Stimulated activated CD8-positive, alpha-beta memory T cell treated with anti-CD3 and anti-CD28 coated beads, Interleukin-4, amount 100 ng/mL, for 24 hours (primary cell): ENCODE measurements at places on chromosomes 13 and 19.
A peak's percentile ranks its signal among the peaks of the same experiment; 100 is the strongest.

DNA sequence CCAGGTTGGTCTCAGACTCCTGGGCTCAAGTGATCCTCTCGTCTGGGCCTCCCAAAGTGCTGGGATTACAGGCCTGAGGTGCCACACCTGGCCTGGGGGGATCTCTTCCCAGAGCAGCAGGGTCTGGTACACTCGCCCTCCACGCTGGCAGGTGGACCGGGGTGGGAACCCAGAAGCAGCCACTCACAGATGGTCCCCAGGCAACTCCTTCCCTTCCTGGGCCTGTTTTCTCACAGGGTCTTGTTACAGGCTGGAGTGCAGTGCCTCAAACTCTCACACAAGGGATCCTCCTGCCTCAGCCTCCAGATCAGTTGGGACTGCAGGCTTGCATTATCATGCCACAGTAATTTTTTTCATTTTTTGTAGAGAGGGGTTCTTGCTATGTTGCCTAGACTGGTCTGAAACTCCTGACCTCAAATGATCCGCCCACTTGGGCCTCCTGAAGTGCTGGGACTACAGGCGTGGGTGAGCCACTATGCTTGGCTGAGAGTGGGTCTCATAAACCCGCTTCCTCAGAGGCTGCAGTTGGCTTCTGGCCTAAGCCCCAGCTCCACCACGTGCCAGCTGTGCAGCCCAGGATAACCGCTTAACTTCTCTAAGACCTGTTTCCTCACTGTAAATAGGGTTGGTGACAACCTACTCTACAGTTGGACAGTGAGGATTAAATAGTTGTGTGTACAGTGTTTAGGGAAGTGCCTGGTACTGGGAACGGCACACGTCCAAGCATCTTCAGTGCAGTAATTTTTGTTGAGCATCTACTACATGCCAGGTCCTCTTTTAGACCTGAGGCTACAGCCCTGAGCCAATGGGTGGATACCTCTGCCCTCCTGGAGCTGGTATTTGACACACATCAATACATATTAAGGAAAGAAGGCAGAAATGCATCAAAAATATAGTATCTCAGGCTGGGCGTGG is 871 bp upstream of the CCER2 start:
- DNase-seq, result no peak

- DNase-seq, result peak; percentile 91
Observed at GRCh38 chr19:2050991-2051772, at the start of gene MKNK2. TSS of gene MKNK2 (minus strand) at chr19:2051244. CDS start at chr19:2050851, 393 bp downstream.

DNA sequence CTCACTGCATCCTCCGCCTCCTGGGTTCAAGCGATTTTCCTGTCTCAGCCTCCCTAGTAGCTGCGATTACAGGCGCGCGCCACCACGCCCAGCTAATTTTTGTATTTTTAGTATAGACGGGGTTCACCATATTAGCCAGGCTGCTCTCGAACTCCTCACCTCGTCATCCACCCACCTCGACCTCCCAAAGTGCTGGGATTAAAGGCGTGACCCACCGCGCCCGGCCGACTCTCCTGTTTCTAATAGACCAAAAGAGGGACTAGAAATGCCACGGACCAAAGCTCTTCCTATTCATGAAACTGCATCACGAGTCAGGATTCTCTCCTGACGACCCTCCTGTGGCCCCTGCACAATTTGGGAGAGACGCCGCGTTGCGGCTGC is 563 bp downstream of the ZNF43 start:
- DNase-seq, result no peak

DNA sequence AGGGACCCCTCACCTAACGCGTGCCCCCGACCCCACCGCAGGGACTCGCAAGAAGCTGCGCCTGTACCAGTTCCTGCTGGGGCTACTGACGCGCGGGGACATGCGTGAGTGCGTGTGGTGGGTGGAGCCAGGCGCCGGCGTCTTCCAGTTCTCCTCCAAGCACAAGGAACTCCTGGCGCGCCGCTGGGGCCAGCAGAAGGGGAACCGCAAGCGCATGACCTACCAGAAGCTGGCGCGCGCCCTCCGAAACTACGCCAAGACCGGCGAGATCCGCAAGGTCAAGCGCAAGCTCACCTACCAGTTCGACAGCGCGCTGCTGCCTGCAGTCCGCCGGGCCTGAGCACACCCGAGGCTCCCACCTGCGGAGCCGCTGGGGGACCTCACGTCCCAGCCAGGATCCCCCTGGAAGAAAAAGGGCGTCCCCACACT is 4.7 kb upstream of the MYBPC2 start:
- DNase-seq, result no peak

GRCh38 chr19:33390101-33390907 is 16.8 kb downstream of the CEBPG start:
- no peak for DNase-seq

- no peak for DNase-seq
Observed at GRCh38 chr13:91355099-91355825, 7.8 kb downstream of the MIR17HG start.

GRCh38 chr19:35303357-35303915 is 11.5 kb downstream of the MAG start:
- DNase-seq, result no peak

DNA sequence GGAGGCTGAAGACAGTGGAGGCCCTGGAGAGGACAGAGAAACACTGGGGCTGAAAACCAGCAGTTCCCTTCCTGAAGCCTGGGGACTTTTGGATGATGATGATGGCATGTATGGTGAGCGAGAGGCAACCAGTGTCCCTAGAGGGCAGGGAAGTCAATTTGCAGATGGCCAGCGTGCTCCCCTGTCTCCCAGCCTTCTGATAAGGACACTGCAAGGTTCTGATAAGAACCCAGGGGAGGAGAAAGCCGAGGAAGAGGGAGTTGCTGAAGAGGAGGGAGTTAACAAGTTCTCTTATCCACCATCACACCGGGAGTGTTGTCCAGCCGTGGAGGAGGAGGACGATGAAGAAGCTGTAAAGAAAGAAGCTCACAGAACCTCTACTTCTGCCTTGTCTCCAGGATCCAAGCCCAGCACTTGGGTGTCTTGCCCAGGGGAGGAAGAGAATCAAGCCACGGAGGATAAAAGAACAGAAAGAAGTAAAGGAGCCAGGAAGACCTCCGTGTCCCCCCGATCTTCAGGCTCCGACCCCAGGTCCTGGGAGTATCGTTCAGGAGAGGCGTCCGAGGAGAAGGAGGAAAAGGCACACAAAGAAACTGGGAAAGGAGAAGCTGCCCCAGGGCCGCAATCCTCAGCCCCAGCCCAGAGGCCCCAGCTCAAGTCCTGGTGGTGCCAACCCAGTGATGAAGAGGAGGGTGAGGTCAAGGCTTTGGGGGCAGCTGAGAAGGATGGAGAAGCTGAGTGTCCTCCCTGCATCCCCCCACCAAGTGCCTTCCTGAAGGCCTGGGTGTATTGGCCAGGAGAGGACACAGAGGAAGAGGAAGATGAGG is 1.5 kb downstream of the PPP1R15A start:
- no peak for DNase-seq

DNA sequence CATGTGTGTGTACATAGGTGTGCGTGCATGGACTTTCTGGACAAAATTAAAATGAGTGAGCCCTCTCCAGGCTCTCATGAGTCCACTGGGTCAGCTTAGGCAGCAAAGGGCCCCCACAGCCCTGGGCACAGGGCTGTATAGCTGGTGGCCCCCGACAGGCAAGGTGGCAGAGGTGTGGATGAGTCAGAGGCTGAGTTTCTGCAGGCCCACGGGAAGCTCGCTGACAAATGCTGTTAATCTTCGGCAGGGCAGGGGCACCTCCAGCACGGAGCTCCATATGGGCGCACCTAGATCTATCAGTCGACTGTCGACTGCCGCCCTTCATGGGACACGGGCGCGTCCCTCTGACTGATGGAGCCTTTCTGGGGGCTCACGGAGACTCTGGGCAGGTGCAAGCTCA is 181.1 kb downstream of the URI1 start:
- DNase-seq, result no peak

- DNase-seq, result no peak
Observed at GRCh38 chr19:48340995-48341394, 15.6 kb downstream of the EMP3 start.

GRCh38 chr13:41588899-41589298 is 131.5 kb downstream of the RGCC start:
- DNase-seq, result no peak

DNA sequence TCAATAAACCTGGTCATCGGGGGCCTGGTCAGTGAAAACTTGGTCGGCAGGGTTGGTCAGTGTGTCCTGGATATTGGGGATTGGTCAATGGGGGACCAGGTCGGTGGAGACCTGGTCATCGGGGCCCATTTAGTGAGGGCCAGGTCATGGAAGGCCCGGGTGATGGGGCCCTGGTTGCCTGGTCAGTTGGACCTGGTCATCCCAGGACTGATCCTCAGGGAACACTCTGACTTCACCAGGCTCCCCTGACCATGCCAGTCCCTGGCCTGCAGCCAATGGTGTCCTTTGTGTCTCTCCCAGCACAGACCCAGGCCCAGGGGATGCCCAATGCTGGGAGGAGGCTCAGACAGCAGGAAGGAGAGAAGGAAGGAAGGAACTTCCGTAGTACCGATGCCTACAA is 42.1 kb upstream of the TPM4 start:
- no peak for DNase-seq

GRCh38 chr19:13302526-13303270 is 152.5 kb downstream of the IER2 start:
- no peak for DNase-seq

DNA sequence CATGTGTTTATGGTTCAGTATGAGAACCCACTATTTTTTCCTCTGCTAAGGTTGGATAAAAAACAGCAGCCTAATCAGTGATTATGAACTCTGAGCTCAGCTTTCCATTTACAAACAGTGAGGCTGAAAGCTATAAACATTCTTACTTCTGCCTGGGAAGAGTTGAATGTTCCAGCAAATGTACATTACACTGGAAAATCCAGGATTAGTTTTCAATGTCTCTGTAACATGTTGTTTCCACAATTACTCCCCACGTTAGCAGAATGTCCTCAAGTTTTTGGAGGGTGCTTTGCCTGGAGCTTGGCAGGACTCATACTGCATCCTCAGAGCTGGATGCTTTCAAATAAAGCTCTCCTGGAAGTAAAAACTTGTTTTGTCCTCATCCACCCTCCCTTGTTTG is 150.4 kb downstream of the POSTN start:
- no peak for DNase-seq

- DNase-seq, result no peak
Observed at GRCh38 chr13:24180750-24181377, 20.3 kb downstream of the SPATA13 start.

GRCh38 chr19:1001538-1002166 is 1.4 kb downstream of the GRIN3B start:
- DNase-seq, result peak; percentile 59

DNA sequence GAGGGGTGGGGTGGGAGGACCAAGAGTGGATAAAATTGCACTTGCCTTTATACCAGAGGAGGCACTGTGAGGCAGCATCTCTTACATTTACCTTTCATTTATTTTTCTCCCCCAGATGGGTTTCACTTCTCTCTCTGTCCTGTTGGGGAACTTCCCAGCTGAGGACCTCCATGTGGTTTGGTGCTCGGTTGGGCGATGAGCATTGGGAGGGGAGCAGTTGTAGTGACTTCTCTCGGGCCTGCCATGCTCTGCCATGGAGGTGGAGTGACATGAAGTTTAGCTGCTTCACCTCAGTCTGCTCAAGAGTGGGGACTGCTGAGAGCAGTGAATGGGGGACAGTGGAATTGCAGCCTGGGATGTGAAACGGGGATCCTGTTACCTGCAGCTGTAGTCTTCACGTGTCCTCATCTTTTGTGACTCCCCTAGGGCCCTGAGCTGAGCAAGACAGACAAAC is 23.1 kb upstream of the CXCL17 start:
- no peak for DNase-seq

GRCh38 chr19:11446652-11447301 is 11.3 kb downstream of the PRKCSH start:
- DNase-seq, result no peak
